Karpas-422 (cell line): ENCODE measurements at places on chromosomes 13 and 19. TPM values are rescaled to one million over a fixed set of nuclear protein-coding genes. Genes with fewer than 3 reads are reported as not detected.

The CGB7 gene
- total RNA-seq, result not detected in 2 replicates

The PSG6 gene
- not detected in 2 replicates for total RNA-seq

The IZUMO4 gene
- total RNA-seq, result 285 and 487 TPM in 2 replicates

The OR7C1 gene
- total RNA-seq, result not detected in 2 replicates

The CEACAM8 gene
- total RNA-seq, result not detected in 2 replicates

The ACTL9 gene
- not detected in 2 replicates for total RNA-seq

The PTH2 gene
- total RNA-seq, result not detected in 2 replicates

The GJB6 gene
- total RNA-seq, result not detected in 2 replicates

The LGALS16 gene
- total RNA-seq, result not detected in 2 replicates

The KIR3DL1 gene
- not detected in 2 replicates for total RNA-seq

The C5AR2 gene
- 1.1 TPM in 1 of 2 replicates, not detected in the other for total RNA-seq

The USHBP1 gene
- 0.25 TPM in 1 of 2 replicates, not detected in the other for total RNA-seq

The KISS1R gene
- not detected in 2 replicates for total RNA-seq

The SOX21 gene
- total RNA-seq, result not detected in 2 replicates

The FUT2 gene
- not detected in 2 replicates for total RNA-seq

The TMEM145 gene
- 18.7 and 30.5 TPM in 2 replicates for total RNA-seq
